Left lung (tissue), 14 donors: ENCODE measurements at places on chromosomes 5 and 9. TPM values are rescaled to one million over a fixed set of nuclear protein-coding genes. Genes with fewer than 3 reads are reported as not detected.

DNA sequence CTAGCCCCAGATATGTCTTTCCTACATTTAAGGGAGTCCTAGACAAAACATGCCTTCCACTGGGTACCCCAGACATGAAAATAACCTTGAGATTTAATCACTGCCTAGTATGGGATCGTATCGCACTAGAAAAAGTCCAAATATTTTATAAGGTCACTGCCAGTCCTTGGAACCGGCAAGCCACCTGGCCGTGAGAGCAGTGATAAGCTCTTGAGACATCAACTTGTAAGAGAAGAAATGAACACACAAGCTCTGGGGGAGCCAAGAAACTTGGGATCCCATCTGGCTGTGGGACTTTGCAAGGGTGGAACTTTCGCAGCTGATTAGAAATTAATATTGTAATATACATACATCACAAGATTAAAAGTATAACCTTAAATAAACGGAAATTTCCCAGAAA lies 21.5 kb downstream of the MYO10 start:
- DNase-seq: no peak

GRCh38 chr9:30459156-30459555 lies 1925.3 kb upstream of the ACO1 start:
- DNase-seq: peak; percentile 20

DNA sequence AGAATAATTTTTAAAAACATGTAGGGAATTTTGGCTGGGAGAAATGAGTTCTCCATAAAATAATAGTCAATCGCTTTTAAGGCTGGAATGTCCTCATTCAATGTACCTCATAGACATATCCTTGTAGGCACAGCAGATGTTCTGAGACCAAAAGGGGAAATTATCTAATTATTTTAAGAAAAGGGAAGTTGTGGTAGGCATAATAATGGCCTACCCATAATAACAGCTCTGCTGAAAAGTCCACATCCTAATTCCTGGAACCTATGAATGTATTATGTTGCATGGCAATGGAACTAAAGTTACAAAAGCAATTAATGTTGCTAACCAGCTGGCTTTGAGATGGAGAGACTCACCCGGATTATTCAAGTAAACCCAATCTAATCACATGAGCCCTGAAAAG lies 216.1 kb downstream of the TRIM36 start:
- no peak for DNase-seq

DNA sequence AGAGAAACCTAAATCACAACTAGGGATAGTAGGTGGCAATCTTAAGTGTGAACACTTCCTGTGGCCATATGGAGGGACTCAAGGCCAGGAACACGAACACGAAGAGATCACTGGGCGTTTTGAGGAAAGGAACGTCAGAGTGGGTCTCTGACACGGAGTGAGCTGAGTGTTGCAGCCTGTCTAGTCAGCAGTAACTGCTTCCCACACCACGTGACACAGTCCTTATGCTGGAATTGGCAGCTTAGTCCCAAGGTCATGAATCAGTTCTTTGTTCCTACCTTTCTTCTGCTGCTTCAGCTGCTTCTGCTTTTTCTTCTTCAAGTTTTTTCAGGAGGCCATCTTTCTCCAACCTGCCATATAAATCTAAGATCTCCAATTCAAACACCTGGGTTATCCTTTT lies 18.2 kb downstream of the SPACA9 start:
- no peak for DNase-seq

- no peak for DNase-seq
Observed at GRCh38 chr9:34046784-34047379, 1.8 kb downstream of the UBAP2 start.

- no peak for DNase-seq
Observed at GRCh38 chr5:94577466-94578245, 40.7 kb downstream of the KIAA0825 start.

- DNase-seq: no peak
Observed at GRCh38 chr9:72332351-72332750, 32.7 kb downstream of the ZFAND5 start.

GRCh38 chr9:134178394-134178767 lies 14.0 kb upstream of the RNU6ATAC start:
- no peak for DNase-seq

GRCh38 chr5:96763026-96763425 lies 44.7 kb downstream of the ERAP1 start:
- DNase-seq: no peak

- no peak for DNase-seq
Observed at GRCh38 chr9:19085295-19085694, 17.4 kb downstream of the HAUS6 start.

GRCh38 chr5:143862271-143862670 lies 50.3 kb downstream of the HMHB1 start:
- no peak for DNase-seq

GRCh38 chr5:174777111-174777510 lies 52.7 kb downstream of the MSX2 start:
- no peak for DNase-seq

DNA sequence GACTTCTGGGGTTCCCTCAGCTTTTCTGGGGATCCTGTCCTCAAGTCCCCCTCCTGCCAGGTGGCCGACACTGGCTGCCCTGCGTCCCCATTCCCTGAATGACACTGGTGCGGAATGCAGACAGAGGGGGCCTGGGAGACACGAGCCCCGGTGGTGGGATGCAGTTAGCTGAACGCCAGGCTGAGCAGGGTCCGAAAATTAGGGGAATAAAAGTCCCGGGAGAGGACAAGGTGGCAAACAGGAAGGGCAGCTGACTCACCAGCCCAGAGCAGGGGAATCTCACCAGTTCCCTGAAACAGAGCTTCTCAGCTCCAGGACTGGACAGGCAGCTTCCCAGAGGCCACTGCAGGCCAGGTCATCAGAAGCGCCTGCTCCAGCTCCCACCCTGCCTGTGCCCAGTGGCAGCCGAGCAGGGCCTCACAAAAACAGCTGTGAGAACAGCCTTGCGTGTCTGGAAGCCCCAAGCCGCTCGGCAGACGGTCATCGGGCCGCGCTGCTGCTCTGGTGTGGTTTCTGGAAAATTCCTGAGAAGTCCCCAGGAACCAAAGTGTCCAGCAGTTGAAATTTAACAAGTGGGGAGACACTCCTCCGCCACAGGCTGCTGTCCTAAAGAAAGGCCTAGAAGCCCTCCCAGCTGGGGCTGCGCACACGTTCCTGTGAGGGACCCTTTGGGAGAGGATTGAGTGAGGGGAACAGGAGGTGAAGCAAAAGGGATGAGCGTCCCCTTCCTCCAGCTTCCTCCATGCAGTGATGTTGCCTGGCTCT lies 47.6 kb upstream of the EXOC3 start:
- no peak for DNase-seq

DNA sequence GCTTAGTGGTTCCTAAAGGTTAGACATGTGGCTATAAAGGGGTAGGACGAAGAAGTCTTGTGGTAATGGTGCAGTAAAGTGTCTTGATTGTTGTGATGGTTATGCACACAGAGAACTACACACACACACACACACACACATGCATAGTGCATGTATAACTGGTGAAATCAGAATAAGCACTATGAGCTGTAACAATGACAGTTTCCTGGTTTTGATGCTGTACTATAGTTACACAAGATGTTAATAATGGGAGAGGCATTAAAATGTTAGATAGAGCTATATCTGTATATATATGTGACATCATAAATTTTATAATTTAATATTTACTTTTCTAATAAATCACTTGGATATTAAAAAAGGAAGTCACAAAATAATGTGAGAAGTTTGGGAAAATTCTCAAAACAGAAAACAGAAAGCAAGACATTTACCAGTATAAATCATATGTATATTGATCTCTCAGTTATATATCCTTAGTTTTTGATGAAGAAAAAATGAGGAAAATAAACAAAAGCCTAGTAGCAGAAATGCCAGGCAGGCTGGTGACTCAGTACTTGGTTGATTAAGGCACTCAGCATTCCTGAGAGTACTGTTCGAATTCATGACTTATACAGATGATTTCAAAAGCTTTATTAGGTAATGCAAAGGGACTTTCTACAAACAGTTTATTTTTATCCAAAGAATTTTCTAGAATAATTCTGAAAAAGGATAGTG lies 350.5 kb upstream of the DAB2 start:
- DNase-seq: no peak

DNA sequence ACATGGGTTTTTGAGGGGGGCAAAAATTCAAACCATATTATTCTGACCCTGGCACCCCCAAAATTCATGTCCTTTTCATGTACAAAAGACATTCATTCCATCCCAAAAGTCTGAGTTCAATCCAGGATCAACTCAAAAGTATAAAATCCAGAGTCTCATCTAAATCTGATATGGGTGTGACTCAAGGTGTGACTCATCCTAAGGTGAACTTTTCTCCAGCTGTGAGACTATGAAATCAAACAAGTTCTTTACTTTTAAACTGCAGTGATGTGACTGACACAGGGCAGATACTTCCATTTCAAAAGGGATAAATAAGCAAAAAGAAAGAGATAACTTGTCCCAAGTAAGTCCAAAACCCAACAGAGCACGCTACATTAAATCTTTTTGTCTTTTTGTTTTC lies 20.6 kb upstream of the CYLC2 start:
- no peak for DNase-seq

The CCDC183 gene
- 10.3 TPM for polyA plus RNA-seq

The HACD4 gene
- polyA plus RNA-seq: 11.0 TPM

The DAB2IP gene
- 36.0 TPM for polyA plus RNA-seq

The CDK7 gene
- 31.6 TPM for polyA plus RNA-seq

The FBP2 gene
- 1.0 TPM for polyA plus RNA-seq

The UGT3A1 gene
- 0.10 TPM for polyA plus RNA-seq

The LNPEP gene
- 26.3 TPM for polyA plus RNA-seq

The CDH9 gene
- polyA plus RNA-seq: not detected
